Tibial artery (tissue), 4 donors: ENCODE measurements at places on chromosomes 7 and 10.
A peak's percentile ranks its signal among the peaks of the same experiment; 100 is the strongest.

GRCh38 chr7:108836256-108836655 is 266.6 kb downstream of the DNAJB9 start:
- DNase-seq: no peak

DNA sequence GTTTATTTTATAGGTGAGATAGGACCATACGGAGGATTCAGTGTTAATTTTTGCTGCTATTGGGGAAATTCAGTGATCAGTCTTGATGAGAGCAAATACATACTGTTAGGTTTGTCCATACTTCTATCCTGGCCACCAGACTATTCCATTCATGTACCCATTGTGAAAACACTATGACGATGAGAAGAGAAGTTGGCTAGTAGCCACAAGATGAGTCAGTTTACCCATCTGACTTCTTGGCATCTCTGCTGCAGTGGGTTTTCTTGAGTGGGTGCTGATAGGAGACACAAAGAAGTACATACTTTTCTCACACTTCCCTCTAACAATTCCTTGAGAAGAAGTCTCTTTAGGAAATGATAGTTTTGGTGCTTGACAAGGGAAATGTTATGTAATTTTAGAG is 133.1 kb downstream of the TFPI2 start:
- DNase-seq: no peak

DNA sequence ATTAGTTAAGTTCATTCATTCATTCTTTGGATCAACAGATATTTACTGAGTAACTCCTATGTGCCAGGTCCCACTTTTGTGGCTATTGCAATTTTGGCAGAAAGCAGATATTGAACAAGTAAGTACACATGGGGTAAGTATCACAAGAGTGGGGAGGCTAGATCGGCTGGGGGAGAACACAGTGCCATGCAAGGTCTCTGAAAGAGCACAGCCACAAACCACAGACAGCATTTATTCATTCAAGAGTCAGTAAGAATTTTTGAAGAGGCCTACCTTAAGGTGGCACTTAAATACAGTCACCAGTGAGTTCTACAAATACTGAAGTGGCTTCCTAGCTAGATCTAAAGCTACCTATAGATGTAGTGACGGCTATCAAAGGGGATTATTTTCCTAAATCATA is 304.2 kb downstream of the RNLS start:
- no peak for DNase-seq

GRCh38 chr7:107768263-107768662 is 24.3 kb downstream of the CBLL1 start:
- no peak for DNase-seq

- DNase-seq: peak; percentile 71
Observed at GRCh38 chr7:55100544-55101327, 81.9 kb downstream of the EGFR start.
